ENCODE measurements at places on chromosomes 7 and 10.

DNA sequence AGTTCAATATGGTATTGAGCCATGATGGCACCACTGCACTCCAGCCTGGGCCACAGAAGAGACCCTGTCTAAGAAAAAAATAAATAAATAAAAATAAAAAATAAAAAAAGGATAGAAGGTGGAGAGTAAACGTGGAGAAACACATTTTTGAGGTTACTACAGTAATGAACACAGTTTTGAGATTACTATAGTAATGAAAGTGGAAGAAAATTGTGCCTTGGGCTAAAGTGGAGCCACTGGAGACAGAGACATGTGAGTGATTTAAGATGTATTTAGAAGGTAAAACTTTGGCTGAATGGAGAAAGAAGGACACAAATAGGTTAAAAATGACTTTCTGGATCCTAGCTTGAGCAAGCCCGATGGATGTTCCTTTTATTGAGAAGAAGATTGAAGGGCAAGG lies 76.8 kb downstream of the HGF start:
- no peak for DNase-seq

GRCh38 chr10:14556285-14556956 lies 218.3 kb downstream of the FAM107B start:
- no peak for DNase-seq

DNA sequence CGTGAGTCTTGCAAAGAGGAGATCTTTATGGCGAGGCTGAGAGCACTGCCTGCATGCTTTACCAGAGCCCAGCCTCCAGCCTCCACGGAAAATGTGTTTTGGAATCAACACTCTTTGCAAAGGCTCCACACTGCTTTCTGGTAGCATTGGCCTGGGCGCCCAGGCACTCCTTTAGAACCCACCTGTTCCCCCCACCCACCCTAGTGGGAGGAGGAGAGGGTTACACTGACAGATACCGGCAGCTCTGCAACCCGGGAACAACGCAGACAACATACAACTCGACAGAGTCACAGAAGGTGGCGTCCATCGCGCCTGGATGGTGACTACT lies 5.5 kb upstream of the MNX1 start:
- DNase-seq: no peak

- DNase-seq: no peak
Measured at GRCh38 chr10:34001087-34001580, 666.7 kb upstream of the NRP1 start.

DNA sequence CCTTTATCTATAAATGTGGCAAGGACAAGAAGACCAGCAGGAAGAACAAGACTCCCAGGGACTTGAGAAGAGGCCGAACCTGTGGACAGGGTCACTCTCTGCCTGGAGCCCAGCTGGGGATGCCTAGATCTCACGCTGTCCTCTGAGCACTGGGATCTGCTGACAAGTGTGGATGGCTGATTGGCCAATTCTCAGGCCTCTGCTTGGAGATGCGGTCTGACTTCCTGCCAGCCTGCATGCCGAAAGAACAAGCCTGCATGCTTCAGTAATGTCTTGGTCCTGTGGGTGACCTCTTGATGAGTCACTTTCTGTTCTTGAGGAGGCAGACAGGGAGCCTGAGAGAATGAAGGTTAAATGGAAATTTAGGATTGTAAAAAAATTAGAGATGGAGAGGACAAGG lies 84.7 kb downstream of the TMEM178B start:
- no peak for DNase-seq

DNA sequence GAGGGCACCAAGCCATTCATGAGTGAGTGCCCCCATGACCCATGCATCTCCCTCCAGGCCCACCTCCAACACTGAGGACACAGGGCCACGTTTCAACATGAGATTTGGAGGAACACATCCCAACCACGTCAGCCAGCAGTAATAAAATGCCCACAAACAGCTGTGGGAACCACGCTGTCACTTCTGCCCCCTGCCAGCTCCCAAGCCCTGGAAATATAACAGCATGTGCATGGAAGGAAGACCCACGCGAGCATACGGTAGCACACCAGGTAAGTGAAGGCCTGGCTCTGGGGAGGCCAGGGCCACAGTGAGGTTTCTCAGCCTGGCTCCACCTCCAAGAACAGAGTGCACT lies 168.9 kb upstream of the PFKP start:
- no peak for DNase-seq

DNA sequence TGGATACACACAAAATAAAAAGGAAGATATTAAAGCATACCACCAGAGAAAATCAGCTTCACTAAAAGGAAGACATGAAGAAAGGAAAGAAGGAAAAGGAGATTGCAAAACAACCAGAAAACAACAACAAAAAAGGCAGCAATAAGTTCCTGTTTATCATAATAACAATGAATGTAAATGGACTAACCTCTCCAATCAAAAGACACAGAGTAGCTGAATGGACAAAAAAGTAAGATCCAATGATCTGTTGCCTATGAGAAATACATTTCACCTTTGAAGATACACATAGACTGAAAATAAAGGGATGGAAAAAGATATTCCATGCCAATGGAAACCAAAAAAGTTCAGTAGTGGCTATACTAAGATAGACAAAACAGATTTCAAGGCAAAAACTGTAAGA lies 30.3 kb upstream of the FAM171A1 start:
- no peak for DNase-seq

DNA sequence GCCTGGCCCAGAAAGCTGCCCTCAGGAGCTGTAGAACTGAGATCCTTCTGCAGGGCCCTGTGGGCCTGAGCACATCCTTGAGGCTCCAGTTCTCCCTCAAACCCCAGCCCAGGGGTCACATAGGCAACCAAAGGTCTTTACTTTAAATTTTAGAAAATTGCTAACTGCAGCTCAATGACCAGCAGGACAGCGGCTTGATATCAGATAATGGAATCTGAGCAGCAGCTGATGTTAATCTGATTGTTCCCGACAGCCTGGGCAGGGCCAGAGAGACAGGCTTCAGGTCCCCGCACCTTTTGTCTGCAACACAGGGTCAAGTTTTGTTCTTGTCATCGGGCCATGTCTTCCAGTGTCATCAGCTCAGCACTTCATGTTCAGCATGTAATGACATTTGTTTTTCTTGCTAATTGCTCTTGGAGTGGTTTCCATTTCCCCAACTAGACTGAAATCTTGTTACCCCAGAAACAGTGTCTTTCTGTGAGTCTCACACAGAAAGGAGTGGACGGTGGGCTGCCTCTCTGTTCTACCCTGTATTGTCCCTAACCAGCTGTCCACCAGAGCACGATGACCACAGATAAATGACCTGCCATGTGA lies 91.0 kb downstream of the PAXIP1 start:
- DNase-seq: no peak

- no peak for DNase-seq
Measured at GRCh38 chr10:14466257-14466656, 135.5 kb upstream of the FRMD4A start.

- no peak for DNase-seq
Measured at GRCh38 chr7:78153285-78153684, 354.7 kb downstream of the PHTF2 start.

DNA sequence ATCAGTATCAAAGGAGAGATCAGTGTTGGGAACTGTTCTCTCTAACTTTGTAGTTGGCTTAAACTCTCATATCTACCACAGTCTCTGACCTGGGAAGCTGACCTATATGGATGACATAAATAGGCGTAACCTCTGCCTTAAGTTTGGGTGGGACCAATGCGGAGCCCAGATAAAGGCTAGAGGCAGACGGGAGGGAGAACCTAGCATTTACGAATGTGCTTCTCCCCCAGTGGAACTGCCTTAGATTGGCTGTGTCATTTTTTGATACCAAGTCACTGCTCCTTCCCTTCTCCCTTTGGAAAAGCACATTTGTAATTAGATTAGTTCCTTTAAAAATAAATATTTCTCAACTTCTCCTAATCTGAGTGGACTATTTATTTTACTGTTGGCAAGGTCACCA lies 23.7 kb upstream of the LRRN3 start:
- DNase-seq: no peak

- no peak for DNase-seq
Measured at GRCh38 chr10:51815723-51816122, 116.3 kb upstream of the CSTF2T start.

Measured in cerebellar nuclear complex (tissue), 1 donor.